AG04449 (cell line): ENCODE measurements at places on chromosomes 2 and 18.

GRCh38 chr2:216406826-216407225 lies 5.5 kb upstream of the SMARCAL1 start:
- DNase-seq: no peak

DNA sequence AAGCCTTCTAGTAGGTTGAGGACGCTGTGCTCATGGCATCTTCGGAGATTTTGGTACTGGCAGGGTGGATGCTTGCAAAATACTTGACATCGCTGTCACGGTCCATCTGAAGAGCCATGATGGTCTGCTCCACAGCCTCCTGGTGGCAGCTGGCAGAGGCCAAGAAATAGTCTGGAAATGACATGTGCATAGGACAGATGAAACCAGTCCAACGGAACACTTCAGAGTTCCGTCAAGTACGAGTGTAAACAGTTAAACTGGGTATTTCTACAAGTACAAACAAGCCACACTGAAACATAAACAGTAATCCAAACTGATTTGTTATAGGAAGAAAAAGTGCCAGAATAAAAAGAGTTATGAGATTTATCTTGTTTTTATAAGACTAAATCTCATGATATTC lies 66.6 kb downstream of the PPP4R1 start:
- DNase-seq: no peak

DNA sequence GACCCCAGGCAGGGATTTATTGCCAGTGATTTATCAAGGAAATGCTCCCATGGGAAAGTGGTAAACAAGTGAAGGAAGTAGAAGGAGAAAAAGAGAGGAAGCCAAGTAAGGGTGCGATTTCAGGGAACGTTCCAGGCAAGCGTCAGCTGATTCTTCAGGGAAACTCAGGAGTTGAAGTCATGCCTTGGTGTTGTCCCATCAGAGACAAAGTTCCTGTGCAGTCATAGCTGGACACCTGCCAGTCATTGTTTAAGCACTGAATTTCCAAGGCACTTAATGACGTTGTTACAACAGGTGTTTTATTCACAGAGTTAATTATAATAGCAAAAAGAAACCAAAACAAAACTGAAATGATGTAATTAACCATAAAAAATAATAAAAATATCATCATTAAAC lies 381.8 kb upstream of the CRIM1 start:
- no peak for DNase-seq

DNA sequence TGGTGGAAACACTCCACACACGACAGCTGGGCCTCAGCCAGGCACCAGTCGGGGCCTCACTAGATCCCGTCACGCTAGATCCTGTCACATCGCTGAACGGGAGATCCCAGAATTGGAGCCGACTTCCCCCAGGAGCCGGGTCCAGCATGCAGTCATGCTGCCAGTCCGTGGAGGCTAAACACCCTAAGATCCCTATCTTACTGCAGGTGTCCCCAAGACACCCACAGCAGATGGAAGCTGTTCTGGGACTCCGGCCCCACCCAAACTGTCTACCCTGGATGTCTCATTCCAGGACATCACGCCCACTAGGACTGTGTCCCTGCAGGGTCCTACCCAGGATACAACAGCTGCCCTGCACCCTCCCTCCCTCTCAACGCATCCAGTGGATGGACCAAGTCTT lies 23.4 kb downstream of the ZNF516 start:
- no peak for DNase-seq
